Stimulated activated CD4-positive, alpha-beta T cell treated with anti-CD3 and anti-CD28 coated beads, Interleukin-15, amount 100 ng/mL, for 48 hours (primary cell): ENCODE measurements at places on chromosomes 5 and 9.

DNA sequence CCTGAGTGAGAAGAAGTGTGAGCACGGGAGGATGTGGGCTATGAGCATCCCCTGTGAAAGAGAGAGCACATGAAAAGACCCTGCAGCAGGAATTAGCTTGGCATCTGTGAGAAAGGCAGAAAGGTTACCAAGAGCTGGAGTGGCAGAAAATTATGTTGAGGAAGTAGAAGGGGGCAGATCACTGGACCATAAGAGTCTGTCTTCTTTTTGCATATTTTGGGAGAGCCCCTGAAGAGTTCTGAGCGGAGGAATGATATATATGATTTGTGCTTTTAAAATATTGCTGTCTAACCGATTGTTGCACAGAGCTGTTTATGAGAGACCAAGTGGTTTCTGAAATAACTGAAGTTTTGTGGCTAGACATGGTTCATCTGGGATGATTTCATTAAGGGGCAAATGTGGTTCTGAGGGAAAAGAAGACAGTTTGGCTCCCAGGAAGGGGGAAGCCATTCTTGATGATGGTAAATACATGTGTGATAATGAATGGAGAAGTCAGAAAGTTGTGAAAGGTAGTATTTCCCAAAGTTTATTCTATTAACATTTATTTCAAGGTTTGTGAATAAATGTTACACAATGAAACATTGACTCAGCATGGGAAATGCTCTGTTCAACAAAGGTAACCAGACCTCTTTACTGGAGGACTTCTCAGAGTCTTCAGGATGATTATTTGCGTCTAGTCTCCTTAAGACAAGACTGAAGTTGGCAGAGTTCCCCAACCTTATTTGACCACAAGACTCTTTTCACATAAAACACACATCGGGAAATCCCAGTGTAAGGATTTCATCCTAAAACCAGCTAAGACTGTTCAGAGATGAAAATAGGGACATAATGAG is 31.5 kb upstream of the ADRB2 start:
- no peak for DNase-seq

DNA sequence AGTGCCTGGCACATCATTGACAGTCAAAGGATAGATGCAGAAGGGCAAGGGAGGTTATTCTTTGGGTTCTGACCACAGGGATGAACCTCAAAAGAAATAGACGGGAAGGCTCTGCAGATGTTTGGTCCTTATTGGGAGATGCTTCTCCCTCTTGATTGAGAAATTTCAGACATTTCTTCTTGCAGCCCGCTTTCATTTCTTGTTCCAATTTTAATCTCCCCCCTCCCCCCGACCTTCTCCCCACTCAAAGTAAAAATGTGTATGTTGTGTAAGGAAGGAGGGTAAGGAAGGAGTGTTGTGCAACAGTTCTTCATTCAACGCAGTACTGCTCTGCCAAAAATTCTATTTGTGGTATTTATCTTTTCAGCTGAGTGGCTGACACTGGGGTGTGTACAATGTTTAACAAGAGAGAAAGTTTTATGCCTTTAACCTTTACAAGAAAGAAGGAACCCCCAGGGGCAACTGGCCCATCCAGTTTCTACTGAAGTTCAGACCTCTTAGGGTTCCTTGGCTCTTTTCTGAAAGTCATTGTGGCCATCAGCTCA is 46.3 kb upstream of the TNFSF15 start:
- no peak for DNase-seq

GRCh38 chr5:137142346-137142745 is 356.8 kb downstream of the SPOCK1 start:
- DNase-seq, result no peak

DNA sequence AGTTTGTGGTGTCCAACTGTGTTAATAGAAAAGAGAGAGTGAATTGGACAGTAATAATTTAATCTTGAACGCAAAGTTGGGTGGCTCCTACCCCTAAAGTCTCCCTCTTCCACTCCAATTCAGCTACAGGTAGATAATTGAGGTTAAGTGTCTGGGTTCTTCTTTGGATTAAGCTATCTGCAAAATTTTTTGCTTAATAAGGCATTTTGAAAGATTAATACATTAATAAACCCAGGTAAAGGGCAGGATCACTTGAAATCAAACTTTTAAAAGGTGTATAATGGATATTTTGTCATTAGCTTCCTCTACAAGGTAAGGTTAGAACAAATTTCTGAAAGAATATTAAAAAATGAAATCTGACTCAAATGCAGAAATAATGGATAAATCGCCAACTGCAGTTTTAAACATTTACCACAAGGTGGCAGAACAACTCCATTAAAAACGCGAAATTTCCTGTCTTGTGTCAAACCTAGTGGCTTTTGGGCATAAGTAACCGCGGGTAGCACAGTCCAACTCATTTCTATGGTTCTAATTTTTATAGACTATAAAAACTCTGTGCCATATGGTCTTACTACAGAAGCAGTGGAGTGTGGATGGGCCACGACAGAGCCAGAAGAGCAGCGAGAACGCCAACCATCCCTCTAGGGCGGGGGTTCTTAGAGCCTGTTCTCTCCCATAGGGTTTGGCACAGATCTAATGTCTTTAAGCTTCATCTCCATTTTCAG is 276.5 kb downstream of the ARHGEF28 start:
- no peak for DNase-seq

DNA sequence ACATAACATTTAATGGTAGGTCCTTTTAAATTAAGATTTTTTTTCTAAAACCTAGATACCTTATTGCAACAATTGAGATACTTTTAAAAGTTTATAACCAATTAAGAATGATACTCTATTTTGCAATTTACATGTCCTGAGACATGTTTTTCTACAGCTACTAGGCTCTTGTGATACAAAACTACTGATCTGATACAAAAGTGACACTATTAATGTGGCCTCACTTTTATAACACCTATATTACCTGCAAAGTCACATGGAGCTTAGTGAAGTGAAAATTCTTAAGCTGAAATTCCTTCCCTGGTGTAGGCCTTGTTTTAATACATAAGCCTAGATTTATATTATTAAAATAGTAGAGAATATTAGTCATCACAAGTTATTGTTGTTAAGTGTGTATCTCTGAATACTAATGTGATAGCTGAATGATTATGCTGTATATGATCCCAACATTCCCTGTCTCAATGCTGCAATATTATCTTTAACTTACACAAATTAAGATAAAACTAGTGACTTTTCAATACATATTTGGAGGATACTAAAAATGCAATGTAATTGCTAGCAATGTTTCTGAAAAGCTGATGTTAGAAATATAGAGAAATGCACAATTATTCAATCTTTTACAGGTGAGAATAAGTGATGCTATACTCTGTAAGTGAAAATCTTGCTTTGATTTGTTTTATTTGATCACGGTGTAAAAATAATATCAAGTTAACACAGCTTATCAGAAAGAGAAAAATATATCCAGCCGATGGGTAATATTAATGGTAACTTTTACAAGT is 2.6 kb downstream of the NFIB start:
- no peak for DNase-seq

DNA sequence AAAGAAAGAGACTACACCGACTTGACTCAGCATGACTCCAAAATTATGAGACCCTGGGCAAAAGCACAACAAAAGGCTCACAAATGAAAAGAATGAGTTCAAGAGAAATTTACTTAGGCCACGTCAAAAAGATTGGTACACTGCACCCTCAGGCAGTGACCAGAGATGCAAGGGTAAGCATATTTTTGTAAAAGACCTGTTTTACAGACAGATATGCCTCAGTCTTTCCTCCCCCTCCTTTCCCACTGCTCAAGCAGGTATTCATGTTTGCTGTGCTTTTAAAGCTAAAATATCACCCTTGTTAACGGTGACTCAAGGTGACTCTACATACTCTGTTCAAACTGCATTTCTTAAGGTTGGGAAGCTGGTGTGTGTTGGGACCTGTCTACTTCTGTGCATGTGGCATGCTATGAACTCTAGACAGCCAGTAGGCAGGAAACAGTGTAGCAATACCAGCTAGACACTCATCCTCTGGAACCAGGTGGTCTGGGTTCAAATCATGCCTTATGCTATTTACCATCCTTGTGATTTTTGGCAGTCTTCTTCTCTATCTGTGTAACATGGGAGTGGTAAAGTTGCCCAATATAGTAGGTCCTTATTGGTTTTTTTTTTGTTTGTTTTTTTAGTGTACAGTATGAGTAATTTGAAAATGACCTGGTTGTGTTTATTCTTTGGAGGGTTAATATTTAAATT is 98.7 kb downstream of the TLE4 start:
- no peak for DNase-seq

DNA sequence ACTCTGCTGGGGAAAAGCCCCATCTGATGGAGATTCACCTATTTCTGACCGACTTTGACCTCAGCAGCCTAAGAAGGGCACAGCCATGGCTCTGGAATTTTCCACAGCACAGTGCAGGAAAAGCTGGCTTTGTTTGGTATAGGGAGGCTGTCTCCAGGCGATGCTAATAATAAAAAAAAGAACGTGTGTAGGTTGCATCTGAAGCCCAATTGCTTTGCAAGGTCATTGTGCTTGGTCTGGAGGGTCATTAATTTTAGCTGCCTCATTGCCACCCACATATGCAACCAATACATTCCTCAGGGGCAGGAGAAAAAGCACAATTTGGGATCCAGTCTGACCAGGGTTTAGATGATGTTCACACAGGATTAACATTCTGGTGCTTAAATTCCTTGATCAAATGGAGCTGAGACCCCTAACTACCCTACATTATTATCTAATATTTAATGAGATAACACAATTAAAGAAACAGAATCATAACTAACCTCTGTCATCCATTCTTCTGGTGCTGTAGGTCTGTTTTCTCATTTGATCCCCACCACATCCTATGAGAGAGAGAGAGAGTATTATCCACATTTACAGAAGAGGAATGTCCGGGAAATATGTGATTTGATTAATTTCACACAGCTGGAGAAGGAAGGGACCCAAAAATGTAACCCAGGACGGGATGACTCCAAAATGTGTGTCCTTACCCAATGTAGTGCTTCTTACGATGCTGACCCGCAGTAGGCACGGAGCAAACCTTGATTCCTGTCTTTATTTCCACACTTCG is 175.9 kb downstream of the RFK start:
- no peak for DNase-seq

- no peak for DNase-seq
Measured at GRCh38 chr9:35515766-35516165, 25.9 kb downstream of the RUSC2 start.

DNA sequence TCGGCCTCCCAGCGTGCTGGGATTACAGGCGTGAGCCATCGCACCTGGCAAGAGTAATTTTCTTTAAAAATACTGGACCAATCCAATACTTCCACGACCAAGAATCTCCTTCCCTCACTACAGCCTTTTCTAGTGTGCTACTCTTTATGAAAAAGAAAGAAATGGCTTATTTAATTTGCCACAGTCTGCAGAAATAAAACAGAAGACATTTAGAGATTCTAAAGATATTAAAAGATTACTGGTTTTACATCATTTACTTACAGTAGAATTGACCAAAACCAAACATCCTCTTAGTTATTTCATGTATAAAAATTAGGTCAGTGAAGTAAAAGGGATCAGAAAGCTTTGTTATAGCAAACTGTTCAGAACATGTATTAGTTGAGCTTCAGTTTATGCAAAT is 679.6 kb downstream of the MAT2B start:
- no peak for DNase-seq

- DNase-seq, result no peak
Measured at GRCh38 chr9:77817590-77818311, 169.6 kb upstream of the GNA14 start.

DNA sequence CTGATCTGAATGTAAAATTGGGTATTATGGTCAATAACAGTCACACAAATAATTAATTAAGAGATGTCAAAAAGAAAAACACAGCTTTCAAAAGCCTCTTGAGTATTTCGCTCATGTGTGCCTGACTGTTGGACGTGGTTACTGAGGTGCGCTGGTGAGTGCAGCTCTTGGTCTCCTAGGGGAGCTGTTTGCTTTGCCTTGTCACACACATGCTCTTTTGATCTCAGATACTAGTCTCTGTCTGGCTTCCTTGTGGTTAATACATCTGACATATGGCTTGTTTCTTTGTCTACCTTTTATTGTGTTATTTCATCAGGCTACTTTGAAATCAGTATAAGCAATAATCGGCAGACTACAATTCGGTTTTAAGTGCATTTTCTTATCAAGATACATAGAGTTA is 51.5 kb downstream of the PCSK1 start:
- DNase-seq, result no peak

- no peak for DNase-seq
Measured at GRCh38 chr9:138009803-138010690, 132.5 kb downstream of the CACNA1B start.

DNA sequence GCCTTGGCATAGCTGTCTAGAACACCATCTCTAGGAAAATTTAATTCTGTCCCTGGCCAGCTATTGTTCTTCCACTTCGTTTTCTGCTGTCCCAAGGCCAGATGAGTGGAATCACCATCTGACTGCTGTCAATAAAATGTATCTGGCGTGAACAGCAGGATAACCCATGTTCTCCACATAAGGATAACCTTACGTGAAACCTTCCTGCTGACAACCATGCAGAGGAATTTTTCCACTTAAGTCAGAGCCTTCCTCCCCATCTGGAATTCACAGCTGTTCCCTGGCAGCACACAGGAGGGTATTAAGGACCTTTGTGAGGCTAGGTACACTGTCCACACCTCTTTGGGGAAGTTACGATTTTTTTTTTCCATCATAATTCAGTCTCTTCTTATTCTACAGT is 28.6 kb downstream of the RNF44 start:
- DNase-seq, result no peak

GRCh38 chr5:102794047-102794446 is 38.9 kb downstream of the PAM start:
- DNase-seq, result no peak

DNA sequence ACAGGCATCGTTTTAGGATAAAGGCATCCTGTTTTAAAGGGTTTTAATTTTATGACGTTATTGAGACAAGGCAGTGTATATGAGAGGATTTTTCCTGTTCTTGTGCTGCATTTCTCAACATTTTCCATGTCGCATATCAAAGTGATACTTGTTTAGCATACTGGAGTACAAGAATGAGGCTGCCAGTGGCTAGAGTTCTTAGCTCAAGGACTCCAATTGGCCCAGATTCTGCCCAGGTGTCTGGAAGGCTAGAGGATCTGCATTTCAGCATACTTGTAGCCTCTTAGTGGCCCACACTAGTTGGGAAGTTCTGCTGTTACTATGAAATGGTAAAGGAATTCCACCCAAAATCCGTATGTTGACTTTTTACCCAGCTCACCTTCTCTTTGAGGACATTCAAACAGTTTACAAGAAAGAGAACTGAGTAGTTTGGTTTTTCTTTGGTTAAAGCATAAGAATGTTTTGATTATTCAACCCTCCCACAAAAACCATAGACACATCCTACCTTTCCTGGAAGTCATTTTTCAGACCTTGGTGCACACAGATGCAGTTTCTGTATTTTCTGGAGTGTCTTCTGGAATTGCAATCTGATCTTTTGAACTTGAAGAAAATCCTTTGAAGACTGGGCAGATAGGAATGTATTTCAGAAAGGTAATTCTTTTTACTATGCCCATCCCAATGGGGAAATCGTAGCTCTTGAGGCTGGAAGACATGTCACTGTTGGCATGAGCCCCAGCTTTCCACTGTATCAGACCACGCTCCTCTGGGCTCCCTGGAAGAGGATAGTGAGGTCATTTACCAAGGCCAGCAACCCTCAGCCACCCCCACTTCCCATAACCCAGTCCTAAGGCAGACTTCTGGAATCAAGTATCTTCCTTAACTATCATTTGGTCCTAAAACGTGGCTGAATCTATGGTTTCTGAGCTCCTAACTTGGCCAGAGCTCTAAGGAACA is 11.3 kb downstream of the SLC23A1 start:
- DNase-seq, result no peak

- DNase-seq, result no peak
Measured at GRCh38 chr5:141944076-141944475, 13.9 kb downstream of the PCDH12 start.

GRCh38 chr5:97229196-97229595 is 46.1 kb upstream of the RIOK2 start:
- no peak for DNase-seq
